Effector memory CD8-positive, alpha-beta T cell (primary cell): ENCODE measurements at places on chromosomes 3 and 15.

- DNase-seq: no peak
These were observed 169.4 kb downstream of the TBC1D2B start for GRCh38 chr15:77907824-77908751.

- DNase-seq: no peak
These were observed 260.7 kb downstream of the MECOM start for GRCh38 chr3:169402672-169403360.

GRCh38 chr3:145197051-145197820 lies 963.7 kb downstream of the PLOD2 start:
- no peak for DNase-seq

DNA sequence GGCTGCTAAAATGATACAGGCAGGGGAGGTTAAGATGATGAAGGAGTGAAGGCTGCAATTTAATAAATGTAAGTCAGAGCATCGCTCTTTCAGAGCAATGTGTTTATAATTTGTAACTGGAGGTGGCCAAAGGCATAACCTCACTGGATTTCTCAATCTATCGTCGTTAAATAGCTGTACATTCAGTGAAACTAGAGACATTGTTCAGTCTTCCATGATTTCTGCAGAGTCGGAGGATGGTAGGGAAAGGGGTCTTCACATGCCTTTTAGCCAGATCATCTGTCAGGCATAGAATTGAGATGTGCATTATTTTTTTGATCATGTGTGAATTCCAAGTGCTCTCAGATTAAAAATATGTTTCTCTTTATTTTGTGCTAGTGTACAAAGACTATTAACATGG lies 315.4 kb downstream of the OXSM start:
- DNase-seq: no peak
